ENCODE measurements at places on chromosomes 11 and 22.

DNA sequence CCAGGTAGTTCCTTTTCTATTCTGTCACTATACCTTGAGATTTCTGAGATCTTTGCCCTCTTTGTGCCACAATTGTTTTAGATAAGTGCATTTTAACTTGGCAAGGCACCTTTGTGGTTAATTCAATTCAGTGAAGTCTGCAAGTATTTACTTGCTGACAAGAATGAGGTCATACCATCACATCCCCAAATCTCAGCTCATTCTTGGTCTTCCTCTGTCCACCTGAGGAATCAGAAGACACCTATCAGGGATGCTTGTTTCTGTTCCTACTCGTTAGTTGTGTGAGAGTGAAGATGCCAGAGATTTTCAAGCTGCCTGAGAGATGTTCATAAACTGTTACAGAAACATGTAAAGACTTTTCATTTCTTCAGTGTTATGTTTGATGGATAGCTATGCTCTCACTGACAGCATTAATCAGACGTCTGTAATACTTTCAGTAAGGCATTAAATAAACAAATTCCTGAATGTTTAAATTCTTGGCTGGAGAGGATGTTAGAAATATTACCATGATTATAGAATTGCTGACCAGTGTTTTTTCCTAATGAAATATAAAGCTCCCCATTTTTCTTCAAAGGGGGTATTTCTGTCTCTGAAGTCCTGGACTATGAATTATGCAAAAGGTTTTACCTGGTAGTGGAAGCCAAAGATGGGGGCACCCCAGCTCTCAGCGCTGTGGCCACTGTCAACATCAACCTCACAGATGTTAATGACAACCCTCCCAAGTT lies 135.0 kb upstream of the MTNR1B start:
- DNase-seq, result no peak

DNA sequence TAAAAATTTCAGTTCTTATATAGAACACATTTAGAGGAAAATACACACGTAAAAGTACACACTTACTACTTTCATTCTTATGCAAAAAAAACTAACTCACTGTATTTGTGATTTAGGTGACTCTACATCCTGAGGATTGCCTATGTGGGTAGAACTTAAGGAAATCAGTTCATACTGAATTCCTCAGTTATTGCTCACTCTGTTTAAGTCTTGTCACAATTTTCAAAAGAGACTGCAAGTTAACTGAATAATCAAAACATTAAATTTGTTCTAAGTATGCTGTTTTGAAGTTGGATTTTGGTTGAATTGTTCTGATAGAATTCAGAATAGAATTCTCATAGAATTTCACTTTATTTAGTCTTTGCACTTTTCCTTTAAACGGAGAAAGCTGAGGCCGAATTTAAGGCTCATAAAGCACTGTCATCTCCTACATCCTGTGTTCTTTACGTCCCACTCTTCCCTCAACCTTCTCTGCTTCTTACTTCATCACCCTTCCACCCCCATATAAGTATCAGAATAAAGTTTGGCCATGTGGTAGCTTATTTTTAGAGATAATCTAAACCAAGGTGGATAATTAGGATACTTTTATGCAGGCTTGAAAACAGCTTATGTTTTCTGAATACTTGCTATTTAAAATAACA lies 59.8 kb downstream of the APOL5 start:
- no peak for DNase-seq

DNA sequence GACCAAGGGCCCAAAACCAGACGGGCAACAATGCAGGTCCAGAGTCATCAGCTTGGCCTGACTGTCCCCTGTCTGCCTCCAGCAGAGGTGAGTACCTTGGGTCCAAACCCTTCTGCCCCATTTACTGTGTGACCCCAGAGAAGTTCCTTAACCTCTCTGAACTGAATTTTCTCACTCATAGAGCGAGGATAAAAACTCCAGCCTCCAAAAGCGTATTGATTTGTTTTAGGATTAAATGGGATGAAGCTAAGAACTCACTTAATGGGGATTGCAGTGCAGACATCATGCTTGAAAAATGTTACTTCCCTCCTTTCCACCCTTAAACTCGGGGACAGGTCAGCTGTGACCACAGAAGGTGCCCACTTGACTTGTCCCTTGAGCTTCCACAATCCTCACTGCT lies 22.6 kb downstream of the IGLL1 start:
- no peak for DNase-seq

DNA sequence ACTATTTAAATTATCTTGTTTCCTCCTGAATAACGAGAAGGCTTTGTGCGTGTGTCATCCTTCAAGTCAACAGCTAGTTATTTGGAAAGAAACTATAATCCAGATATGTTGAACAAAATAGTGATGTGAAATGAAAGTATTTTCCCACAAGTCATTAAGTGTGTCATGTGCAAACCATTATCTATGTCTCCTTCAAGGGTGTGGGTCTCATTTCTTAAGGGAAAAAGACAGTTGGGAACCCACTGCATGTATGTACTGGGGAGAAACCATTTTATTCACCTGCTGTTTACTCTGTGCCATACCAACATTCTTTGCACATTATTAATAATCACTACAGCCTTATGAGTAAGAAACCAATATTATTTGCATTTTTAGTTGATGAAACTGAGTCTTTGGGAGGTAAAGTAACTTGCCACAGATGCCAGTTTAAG lies 145.3 kb upstream of the CTSC start:
- DNase-seq, result no peak

DNA sequence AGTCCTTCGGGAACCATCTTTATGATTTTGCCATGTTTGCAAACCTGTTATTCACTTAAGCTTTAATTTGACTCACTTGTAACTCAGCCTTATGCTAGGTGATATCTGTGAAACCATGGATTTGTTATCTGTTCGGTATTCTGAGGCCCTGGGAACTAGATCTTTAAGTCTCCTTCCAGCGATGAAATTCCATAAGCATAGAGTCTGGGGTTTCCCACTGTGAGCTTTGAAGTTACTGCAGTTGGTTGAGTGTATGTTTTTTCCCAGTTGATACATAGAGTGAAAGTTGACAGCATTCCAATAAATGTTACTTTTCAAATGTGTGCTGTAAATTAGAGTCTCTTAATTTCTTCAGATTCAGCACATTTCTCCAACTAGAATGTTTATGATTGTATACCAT lies 66.9 kb downstream of the TNRC6B start:
- no peak for DNase-seq

GRCh38 chr11:84165139-84165538 lies 879.0 kb upstream of the CCDC90B start:
- no peak for DNase-seq

GRCh38 chr11:129239207-129239606 lies 47.1 kb upstream of the ARHGAP32 start:
- DNase-seq, result no peak

DNA sequence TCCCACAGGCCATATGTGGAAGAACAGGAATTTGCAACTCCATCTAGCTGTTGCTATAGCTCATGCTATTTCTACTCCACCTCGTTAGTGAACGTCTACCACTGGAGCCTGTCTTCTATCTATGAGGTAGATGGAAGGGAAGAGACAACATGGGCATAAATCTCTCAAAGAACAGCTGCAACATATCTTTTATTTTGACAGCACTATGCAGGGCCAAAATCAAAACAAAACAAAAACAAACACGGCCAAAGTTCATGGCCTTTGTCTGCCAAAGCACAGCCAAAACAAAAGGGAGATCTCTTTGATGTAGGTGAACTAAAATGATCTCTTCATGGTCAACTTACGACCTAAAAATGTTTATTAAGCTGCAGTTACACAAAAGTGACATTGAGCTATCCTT lies 215.2 kb upstream of the MPPED2 start:
- DNase-seq, result no peak

- DNase-seq, result no peak
These were observed 1.9 kb upstream of the IFITM10 start for GRCh38 chr11:1751999-1752906.

GRCh38 chr11:16926883-16927626 lies 87.2 kb downstream of the PLEKHA7 start:
- DNase-seq, result no peak

DNA sequence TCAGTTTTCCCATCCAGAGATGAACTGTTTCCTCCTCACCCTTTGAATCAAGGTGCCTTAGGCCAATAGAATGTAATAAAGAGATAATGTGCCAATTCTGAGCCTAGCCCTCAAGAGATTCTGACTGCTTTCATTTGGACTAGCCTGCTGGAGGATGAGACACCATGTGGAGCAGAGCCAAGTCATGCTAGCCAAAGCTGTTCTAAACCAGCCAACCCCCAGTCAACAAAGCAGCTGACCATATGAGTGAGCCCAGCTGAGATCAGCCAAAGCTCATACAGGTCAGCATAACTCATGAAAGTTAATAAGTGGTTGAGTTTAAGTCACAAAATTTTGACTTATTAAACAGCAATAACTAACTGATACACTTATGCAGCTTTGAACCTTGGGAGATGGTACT lies 66.7 kb upstream of the DBX1 start:
- no peak for DNase-seq

GRCh38 chr11:8312986-8313385 lies 49.3 kb upstream of the LMO1 start:
- DNase-seq, result no peak

Data from left forelimb (tissue), 1 donor.